ENCODE measurements at places on chromosomes 2 and 18.
A peak's percentile ranks its signal among the peaks of the same experiment; 100 is the strongest.

GRCh38 chr2:130728549-130729316, at the start of gene GPR148:
Gene GPR148, plus strand, starts transcription at chr2:130729070. Its CDS starts 82 bp downstream, at chr2:130729152.
- no peak for DNase-seq

DNA sequence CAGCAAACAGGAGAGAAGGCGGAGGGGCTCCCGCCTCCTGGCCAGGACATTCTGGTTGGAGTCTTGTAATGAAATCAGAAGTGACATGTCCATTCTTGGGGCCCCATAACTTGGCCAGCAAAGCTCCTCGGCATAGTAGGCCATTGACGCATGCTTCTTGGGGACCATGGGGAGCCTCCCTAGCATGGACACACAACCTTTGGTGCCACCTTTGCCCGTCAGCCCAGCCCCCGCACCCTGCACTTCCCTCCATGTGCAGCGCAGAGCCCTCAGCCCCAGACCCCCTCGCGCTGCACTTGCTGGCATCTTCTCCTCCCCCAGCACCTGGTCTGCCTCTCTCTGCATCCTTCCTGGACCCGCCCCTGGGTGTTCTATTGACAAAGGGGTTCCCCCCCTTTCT, 23.1 kb downstream of the DCDC2C start:
- DNase-seq = no peak

GRCh38 chr2:51722311-51722710, 690.4 kb upstream of the NRXN1 start:
- DNase-seq = no peak

DNA sequence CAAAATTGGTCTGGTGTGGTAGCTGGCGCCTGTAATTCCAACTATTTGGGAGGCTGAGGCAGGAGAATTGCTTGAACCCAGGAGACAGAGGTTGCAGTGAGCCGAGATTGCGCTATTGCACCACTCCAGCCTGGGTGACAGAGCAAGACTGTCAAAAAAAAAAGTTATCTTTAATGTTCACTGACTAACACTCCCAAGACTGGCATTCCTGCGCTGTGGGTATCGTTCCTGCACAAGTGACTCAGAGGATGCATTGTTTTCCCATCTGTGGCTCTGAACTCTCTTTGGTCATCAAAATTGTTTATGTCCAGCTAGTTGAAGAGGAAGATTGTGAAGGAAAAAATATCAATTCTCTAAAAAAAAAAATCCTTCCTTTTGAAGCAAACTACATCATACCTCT, 539.0 kb downstream of the SOX11 start:
- DNase-seq = no peak

GRCh38 chr2:195388028-195388427, 269.0 kb upstream of the SLC39A10 start:
- DNase-seq = no peak

DNA sequence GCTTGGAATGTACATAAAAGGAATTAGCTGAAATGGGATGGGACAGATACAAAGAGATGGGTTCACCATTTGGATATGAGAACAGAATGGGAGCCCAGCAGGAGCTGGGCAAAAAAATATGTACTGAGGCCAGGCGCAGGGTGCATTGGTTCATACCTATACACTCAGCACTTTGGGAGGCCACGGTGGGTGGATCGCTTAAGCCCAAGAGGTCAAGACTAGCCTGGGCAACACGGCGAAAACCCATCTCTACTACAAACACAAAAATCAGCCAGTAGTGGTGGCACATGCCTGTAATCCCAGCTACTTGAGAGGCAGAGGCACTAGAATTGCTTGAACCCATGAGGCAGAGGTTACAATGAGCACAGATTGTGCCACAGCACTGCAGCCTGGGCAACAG, 30.4 kb downstream of the SCN7A start:
- DNase-seq = no peak

DNA sequence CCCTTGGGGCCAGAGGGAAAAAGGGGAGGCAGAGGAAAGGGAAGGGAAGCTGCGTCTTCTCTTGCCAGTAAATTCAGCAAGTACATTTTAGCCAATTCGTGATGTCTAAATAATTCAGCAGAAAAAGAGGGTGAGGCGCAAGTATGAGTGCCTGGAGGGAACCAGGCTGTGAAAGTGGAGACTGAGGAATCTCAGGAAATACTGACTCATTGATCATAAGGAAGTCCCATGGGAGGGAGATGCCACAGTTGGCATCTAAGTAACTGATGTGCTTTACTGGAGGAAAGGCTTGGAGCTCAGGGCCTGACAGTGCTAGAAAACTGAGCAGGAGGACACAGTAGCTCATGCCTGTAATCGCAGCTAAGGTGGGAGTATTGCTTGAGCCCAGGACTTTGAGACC, 31.1 kb downstream of the KIF5C start:
- no peak for DNase-seq

- DNase-seq = no peak
These were observed 14.0 kb downstream of the TMEM127 start for GRCh38 chr2:96251721-96252292.

DNA sequence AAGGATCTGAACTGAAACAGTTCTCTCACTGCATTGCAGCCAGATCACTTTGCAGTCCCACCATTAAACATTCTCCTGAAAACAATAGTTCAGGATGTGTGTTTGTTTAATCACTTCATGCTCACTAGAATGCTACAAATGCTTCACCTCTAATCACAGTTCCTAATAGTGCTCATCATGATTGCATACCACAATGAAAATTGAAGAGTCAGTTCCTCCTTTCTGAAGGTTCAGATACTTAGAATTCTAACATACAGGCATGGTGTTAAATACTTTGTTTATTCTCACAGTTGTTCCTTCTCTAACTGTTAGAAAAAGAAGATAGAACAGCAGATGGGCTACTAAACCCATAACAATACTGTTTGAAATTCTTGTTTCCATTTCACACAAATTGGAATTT, 622.3 kb upstream of the ACVR2A start:
- DNase-seq = no peak

DNA sequence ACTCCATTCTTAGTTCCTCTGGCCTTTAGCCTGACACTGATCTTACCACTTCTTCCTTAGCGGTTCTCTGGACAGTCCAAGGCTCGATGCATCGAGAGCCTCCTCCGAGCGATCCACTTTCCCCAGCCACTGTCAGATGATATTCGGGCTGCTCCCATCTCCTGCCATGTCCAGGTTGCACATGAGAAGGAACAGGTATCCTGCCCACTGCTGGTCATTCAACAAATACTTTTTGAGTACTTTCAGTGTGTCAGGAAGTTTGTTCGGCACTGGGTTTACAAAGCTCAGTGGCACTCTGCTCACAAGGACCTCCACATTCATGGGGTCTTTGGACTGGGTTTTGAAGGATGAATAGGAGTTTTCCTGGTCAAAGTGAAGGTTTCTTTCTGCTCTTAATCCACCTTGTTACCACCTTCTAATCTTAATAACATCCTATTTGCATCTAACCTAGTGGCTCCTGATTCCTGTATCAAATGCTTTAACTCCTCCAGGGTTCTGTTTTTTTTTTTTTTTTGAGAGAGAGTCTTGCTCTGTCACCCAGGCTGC, 25.8 kb downstream of the GCKR start:
- DNase-seq = no peak

GRCh38 chr2:80687524-80687923, 383.0 kb upstream of the LRRTM1 start:
- no peak for DNase-seq

DNA sequence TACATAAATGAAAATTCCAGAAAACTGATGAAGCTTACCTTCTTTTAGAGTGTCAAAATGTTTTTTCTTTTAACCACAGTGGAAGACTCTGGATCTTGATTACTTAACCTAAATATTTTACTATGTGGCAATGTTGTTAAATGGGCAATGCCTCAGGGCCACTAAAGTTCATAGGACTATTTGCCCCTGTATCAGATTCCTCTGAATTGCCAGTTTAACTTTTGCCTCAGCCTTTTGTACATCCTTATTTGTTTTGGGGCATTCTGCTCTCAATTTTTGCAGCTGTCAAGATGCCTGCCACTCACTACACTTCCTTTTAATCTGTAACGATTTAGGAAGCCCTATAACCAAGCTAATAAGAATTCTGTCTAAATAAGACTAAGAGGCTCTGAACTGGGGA, 31.7 kb upstream of the SERTAD2 start:
- no peak for DNase-seq

DNA sequence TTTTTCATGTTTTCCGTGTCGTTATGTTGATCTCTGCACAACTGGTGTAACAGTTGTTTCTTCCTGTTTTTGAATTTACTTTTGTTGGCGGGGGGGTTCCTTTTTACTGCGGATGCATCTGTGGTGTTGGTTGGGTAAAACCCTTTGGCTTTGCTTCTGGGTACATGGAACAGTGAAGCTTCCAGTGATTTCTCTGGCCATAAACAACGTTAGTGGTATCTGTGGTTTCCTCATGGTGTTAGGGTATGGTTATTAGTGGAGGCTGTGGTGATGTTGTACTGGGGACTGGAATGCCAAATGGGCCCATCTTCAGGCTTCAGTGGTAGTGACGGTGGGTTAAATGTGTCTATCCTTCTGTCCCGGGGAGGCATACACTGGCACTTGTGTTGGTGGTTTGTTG, 285.4 kb upstream of the ZNF804A start:
- DNase-seq = no peak

DNA sequence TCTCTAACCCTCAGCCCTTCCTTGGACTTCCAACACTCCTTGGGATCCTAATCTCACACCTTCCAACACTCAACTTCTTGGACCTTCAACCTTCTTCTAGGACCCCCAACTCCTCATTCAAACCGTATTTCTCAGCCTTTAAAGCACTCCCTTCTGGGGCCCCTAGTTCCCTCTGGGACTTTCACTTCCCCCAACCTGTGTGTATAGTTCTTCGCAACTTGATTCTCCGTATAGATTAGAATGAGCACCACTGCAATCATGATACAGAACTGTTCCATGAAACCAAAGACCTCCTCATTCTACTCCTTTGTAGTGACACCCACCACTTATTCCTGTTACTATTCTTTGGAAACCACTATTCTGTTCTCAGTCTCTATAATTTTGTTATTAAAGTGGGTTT, 62.0 kb upstream of the NFU1 start:
- no peak for DNase-seq

DNA sequence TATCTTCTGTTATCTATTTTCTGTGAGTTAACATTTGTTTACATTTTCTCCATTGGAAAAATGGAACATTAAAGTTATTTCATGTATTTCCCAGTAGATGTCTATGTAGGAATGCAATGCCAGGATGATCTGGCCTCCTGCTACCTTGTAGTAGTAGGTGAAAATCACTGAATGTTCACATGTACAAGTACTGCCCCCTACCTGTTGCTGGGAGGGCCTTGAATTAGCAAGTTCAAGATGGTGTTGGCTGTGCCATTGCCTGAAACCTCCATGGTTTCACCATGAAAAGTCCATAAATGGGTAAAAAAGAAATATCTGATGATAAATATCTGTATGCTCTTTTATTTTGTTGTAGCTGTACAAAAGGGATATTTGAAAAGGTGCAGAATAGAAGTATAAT, 30.7 kb downstream of the XRCC5 start:
- DNase-seq = peak; percentile 15

DNA sequence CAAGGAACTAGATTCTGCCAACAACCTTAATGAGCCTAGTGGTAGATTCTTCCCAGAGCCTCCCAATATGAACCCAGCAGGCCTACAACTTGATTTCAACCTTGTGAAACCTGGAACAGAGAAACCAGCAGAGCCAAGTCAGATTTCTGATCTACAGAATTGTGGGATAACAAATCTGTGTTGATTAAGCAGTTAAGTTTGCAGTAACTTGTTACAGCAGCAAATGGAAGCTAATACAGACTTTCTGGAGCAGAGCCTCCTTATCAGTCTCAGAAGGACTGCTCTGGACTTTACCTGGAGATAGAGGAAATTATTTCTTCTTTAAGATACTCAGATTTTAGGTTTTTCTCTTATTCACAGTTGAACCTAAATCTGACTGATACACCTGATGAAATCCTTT, 225.5 kb downstream of the DYM start:
- no peak for DNase-seq

DNA sequence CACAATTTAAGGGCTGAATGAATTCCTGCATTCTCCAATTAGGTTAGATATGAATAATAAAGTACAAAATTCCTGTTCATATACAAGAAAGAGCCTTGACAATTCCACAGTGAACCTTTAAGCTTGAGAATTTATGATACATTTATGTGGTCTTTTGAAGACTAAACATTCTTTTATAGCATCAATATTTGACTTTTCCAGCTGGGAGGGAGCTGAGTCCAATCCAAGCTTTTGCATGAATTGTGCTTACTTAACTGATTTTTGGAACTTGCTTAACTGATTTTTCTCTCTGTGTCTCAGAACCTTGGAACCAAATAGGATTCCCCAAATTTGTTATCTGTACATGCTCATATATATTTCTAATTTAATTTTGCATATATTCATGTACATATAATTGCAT, 388.0 kb downstream of the TRIB2 start:
- no peak for DNase-seq

DNA sequence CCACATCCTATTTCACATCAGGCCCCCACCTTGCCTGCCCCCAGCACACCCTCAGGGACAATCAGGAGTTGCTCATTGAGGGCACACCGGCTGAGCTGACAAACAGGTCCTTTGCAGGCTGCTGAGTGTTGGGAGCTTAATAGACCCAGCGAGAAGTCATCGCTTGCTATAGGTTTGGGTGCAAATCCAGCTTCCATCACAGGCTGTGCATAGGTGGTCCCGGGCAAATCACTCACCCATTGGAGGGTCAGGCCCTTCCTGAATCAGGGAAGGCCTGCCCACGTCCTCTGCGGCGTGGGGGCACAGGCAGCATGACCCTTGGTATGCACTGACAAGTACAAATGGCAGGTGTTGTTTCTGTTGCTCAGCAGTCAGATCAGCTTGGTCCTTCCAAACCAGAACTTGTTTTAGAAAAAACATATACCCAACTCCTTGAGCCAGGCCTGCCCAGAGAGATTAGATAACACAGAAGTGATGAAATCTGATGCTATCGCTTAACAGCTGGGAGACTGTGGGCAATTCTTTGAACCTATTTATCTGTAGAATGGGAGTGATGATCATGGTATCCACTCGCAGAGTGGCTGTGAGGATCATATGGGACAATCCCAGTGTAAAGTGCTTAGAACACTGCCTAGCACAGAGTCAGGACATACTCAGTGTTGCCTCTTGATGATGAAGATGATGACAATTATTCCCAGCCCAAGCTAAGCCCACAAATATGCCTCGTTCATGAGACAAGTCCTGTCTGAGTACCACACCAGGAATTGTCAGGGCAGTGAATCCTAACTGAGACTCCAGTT, 34.9 kb downstream of the SMAD7 start:
- no peak for DNase-seq

DNA sequence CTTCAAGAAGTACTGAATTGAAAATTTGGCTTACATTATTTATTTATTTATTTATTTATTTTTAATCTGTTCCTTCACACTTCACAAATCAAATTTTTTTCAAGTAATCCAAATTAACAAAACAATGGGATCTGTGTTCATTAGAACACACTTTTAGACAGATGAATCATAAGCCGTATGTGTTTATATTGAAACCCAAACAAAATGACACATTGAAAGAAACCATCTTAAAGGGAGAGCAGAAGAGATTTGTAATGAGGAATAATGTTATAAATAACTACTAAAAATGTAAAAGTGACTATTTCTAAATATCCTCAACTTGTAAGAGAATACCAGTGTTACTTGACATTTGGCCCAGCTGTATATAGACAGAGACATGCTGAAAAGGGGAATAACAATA, 991.0 kb upstream of the CHAC2 start:
- DNase-seq = no peak

GRCh38 chr2:230318190-230319121, 8.5 kb upstream of the SP140L start:
- DNase-seq = no peak

All from activated naive CD4-positive, alpha-beta T cell treated with Interleukin-2 at 50 U/mL for 16 hours (primary cell).